Mesothelial cell of epicardium (in vitro differentiated cells): ENCODE measurements at places on chromosomes 5 and 9. TPM values are rescaled to one million over a fixed set of nuclear protein-coding genes. Genes with fewer than 3 reads are reported as not detected.

The SARDH gene
- total RNA-seq, result 11.8 to 13.9 TPM (median 12.9 TPM) in 3 replicates

The DDX41 gene
- 91.2 to 101 TPM (median 95.4 TPM) in 3 replicates for total RNA-seq

The PAIP2 gene
- total RNA-seq, result 86.6 to 93.4 TPM (median 88.2 TPM) in 3 replicates

The HABP4 gene
- total RNA-seq, result 14.8 to 15.5 TPM (median 15.4 TPM) in 3 replicates

The SERINC5 gene
- 87.6 to 91.0 TPM (median 89.5 TPM) in 3 replicates for total RNA-seq

The PCDHB6 gene
- 1.8 to 2.1 TPM (median 2.1 TPM) in 3 replicates for total RNA-seq

The LECT2 gene
- total RNA-seq, result not detected in 3 replicates

The RALGDS gene
- 78.9 to 83.5 TPM (median 82.9 TPM) in 3 replicates for total RNA-seq

GRCh38 chr5:157458835-157459234 lies 1.2 kb upstream of the NIPAL4 start:
- peaks cover 5% of the 10 kb centered on the region for H3K4me1 ChIP-seq
- H3K27ac ChIP-seq, result no peak overlapping the region
- no peak for DNase-seq
- peak overlapping the region; percentile 31 for H3K4me3 ChIP-seq

DNA sequence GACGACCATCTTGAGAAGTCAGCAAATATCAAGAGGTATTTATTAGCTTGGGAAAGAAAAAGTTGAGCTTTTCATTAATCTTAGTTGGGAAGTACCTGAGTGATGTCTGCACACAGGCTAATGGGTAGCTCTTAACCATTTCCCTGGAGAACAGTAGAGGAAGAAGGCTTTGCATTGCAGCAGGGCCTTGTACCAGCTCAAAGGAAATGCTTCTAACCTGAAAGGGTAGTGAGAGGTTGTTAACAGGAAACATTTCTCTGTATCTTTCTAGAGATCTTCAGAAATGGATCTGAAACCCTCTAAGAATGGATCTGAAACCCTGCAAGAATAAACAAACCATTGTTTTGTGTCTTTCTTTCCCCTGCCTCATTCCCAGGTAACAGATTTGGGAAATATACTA lies 393.3 kb downstream of the PLK2 start:
- peak overlapping the region; percentile 30 for H3K27ac ChIP-seq
- no peaks in the 10 kb centered on the region for H3K27me3 ChIP-seq
- no peak overlapping the region for H3K4me3 ChIP-seq

DNA sequence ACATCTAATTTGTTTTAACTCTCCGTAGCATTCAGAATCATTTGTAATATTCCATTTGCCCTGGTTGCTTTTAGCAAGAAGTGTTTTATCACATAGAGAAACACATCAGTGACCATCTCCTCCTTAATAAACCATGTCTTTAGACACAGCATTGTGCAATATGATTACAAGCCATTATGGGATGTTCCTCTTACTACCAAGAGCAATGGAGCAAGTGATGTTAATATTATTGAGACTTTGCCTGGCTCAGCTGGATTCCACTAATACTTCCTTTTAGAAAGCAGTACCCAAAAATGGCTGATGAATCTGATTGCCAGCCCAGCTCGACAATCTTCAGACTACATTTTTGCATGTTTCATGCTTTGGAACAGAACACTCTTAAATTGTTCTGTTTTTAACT lies 364.2 kb downstream of the OSTF1 start:
- no peaks in the 10 kb centered on the region for H3K36me3 ChIP-seq
- no peak overlapping the region for H3K27ac ChIP-seq
- H3K4me1 ChIP-seq, result peaks cover 67% of the 10 kb centered on the region
- peaks cover 9% of the 10 kb centered on the region for H3K27me3 ChIP-seq
- no peak for DNase-seq
- no peak overlapping the region for H3K4me3 ChIP-seq

- H3K4me3 ChIP-seq, result no peak overlapping the region
- H3K27me3 ChIP-seq, result no peaks in the 10 kb centered on the region
- no peak overlapping the region for H3K27ac ChIP-seq
- DNase-seq, result no peak
- H3K36me3 ChIP-seq, result no peaks in the 10 kb centered on the region
- H3K4me1 ChIP-seq, result peaks cover 19% of the 10 kb centered on the region
These were observed 32.7 kb upstream of the ALDH1B1 start for GRCh38 chr9:38359689-38360385.

GRCh38 chr9:6484210-6484609 lies 71.2 kb downstream of the UHRF2 start:
- no peak overlapping the region for H3K27ac ChIP-seq
- peaks cover 24% of the 10 kb centered on the region for H3K36me3 ChIP-seq
- no peak for DNase-seq
- H3K4me1 ChIP-seq, result no peaks in the 10 kb centered on the region
- H3K27me3 ChIP-seq, result no peaks in the 10 kb centered on the region
- H3K4me3 ChIP-seq, result no peak overlapping the region

- H3K36me3 ChIP-seq, result peaks cover 40% of the 10 kb centered on the region
- peaks cover 10% of the 10 kb centered on the region for H3K4me1 ChIP-seq
- H3K4me3 ChIP-seq, result no peak overlapping the region
- peak overlapping the region; percentile 2 for H3K27ac ChIP-seq
- DNase-seq, result no peak
These were observed 49.7 kb downstream of the BASP1 start for GRCh38 chr5:17267106-17267505.

DNA sequence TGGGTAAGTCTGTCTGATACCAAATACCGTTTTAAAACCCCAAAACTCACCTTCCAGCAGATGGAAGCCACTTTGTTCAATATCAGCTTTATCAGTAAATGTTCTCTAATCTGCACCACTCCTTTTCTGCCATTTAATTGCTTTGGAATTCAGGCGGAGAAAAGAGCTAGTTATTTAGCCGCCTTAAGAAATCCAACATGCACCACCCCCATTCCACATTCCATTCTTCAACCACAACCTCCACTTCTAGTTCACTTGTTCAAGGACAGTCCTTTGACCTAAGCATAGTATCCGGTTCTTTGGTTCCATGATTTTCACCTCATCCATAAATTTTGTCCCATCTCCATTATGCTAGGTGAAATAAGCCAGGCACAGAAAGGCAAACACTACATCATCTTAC lies 240.1 kb downstream of the DNAH5 start:
- no peak overlapping the region for H3K27ac ChIP-seq
- no peak for DNase-seq
- peaks cover 4% of the 10 kb centered on the region for H3K27me3 ChIP-seq
- H3K4me3 ChIP-seq, result no peak overlapping the region

DNA sequence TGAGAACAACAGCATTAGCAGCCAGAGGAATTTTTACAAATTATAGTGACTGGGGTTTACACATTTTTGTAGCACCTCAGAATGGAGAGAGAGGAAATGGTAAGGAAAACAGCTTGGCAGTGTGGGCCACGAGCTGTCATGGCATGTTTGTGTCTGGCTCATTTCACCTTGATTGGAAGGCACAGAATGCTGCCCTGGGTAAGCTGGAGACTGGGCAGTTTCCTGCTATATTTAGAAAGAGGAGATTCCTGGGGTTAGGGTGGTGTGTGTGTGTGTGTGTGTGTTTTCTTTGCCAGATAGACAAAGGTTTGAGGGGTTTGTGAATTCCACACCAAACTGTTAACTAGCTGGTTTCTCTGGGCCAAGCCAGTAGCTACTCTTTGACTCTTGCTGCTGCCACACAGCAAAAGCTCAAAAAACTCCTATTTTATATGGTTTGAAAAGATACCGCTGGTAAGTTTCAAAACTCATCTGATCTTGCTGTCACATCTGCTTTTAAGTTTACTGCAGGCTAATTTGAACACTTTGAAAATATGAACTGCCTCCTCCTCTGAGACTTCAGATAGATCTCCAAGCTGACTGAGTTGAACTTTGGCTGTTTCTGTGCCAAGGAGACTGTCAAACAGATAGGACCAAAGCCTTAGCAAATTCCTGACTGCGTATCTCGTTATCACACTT lies 9.1 kb downstream of the ARHGAP26 start:
- no peak for DNase-seq
- no peaks in the 10 kb centered on the region for H3K36me3 ChIP-seq
- peaks cover 5% of the 10 kb centered on the region for H3K27me3 ChIP-seq
- peak overlapping the region; percentile 2 for H3K27ac ChIP-seq
- no peak overlapping the region for H3K4me3 ChIP-seq
- peaks cover 16% of the 10 kb centered on the region for H3K4me1 ChIP-seq

- peak overlapping the region; percentile 83 for H3K27ac ChIP-seq
- peaks cover 9% of the 10 kb centered on the region for H3K36me3 ChIP-seq
- no peak for DNase-seq
- H3K4me3 ChIP-seq, result no peak overlapping the region
These were observed 197.5 kb downstream of the MAPKAP1 start for GRCh38 chr9:125509476-125509875.

DNA sequence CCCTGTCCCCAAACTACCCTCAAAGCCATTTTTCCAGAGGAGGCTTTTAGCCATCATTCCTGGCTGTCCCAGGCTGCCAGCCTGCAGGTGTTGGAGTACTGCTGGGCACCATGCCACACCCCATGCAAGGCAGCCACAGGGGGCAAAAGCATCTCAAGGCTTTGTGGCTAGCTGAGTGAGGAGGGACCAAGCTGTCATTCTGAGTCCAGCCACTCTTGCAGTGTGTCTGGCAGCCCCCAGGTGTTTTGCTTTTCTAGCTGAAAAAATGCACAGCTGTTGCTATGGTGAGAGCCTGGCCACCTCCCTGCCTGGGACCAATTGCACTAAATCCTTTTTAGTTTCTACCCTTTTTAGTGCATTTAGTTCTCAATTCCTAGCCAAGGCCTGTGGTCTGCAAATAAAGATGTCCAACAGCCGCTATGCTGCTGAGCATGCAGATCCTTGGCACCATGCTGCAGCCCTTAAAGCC lies 50.4 kb upstream of the PTGS1 start:
- H3K27ac ChIP-seq, result no peak overlapping the region
- H3K36me3 ChIP-seq, result peaks cover 16% of the 10 kb centered on the region
- H3K27me3 ChIP-seq, result no peaks in the 10 kb centered on the region
- H3K4me1 ChIP-seq, result peaks cover 13% of the 10 kb centered on the region
- DNase-seq, result no peak

- H3K4me3 ChIP-seq, result no peak overlapping the region
- H3K27ac ChIP-seq, result peak overlapping the region; percentile 75
- peaks cover 40% of the 10 kb centered on the region for H3K4me1 ChIP-seq
- H3K27me3 ChIP-seq, result no peaks in the 10 kb centered on the region
These were observed 30.9 kb downstream of the RHOBTB3 start for GRCh38 chr5:95761771-95762651.

DNA sequence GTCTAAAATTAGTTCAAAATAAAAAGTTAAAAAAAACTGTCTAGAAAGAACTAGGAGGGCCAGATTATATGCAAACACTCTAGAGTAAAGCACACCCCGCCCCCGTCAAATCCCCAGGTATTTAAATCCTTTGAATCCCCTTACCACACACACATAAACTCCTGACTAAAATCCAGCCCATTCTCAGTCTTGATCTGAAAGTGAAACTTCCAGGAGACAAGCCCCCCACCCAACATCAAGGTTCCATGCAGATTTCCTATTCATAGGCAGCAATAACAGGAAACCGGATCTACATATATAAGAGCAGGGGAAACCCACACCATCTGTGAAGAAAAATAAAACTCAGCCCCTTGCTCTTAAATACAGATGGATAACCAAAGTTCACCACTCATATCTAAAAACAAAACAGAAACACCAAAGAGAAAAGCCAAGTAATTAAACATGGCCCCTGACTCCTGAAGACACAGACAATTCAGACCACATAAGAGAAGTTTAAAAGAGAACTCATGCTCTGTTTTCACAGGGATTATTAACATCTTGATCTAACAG lies 42.3 kb downstream of the MARCHF3 start:
- H3K4me1 ChIP-seq, result peaks cover 12% of the 10 kb centered on the region
- no peaks in the 10 kb centered on the region for H3K27me3 ChIP-seq
- H3K36me3 ChIP-seq, result peaks cover 2% of the 10 kb centered on the region
- H3K4me3 ChIP-seq, result no peak overlapping the region
- no peak for DNase-seq
- peak overlapping the region; percentile 10 for H3K27ac ChIP-seq

DNA sequence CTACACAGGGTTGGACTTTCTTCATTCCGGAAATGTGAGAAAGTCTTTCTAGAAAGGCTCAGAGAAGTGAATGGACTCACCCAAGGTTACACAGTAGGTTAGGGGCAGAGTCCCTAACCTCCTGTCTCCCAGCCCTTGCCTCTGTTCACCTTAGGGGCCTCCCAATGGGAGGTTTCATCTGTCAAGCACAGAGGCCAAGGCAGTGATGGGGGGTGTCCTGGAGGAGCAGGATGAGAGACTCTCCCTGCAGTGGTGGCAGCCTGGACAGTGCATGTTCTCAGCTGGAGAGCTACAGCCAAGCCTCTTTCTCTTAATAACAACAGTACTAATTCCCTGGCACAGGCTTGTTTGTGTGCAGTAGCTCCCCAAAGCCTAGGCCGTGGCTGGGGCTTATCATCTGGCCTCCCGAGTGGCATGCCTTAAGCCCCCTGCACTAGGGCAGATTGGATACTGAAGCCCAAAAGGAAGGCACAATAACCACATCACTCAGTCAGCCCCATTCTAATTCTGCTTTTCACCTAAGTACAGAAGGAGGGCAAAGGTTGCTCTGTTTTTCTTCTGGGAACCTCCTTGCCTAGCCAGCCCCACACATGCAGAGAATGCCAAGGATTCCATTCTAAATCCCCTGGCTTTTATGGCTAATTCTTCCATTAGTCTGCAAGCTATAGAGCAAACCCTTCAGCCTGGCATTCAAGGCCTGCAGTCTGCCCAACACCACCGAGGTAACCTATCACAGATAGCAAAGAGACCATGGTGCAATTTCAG lies 50.2 kb upstream of the XPA start:
- DNase-seq, result no peak
- H3K27me3 ChIP-seq, result peaks cover 13% of the 10 kb centered on the region
- no peaks in the 10 kb centered on the region for H3K36me3 ChIP-seq
- H3K27ac ChIP-seq, result peak overlapping the region; percentile 17

- H3K4me1 ChIP-seq, result peaks cover 37% of the 10 kb centered on the region
- no peaks in the 10 kb centered on the region for H3K27me3 ChIP-seq
- no peaks in the 10 kb centered on the region for H3K36me3 ChIP-seq
- peak overlapping the region; percentile 6 for H3K27ac ChIP-seq
These were observed 86.4 kb downstream of the GALNT10 start for GRCh38 chr5:154276973-154277331.

DNA sequence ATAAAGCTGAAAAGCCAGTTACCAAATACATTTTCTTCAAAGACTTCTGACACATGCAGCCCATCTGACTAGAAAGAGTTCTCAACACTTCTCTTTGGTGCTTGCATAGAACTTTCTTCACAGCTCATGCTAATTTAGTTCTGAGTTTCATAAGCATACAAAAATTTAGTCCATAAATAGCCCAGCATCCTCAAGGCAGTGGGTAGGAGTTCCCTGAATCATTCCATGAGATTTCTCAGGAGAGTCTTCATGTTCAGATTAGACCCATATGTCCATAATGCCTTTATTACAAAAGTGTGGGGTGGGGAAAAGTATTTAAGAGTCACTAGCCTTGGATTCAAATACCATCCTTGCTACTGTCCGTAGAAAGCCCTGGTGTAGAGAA lies 290.2 kb upstream of the RGMB start:
- H3K4me1 ChIP-seq, result no peaks in the 10 kb centered on the region
- H3K27me3 ChIP-seq, result no peaks in the 10 kb centered on the region
- no peaks in the 10 kb centered on the region for H3K36me3 ChIP-seq
- no peak for DNase-seq
- no peak overlapping the region for H3K27ac ChIP-seq

GRCh38 chr9:84996716-84997115 lies 327.2 kb downstream of the NTRK2 start:
- H3K27me3 ChIP-seq, result no peaks in the 10 kb centered on the region
- H3K4me3 ChIP-seq, result no peak overlapping the region
- peaks cover 51% of the 10 kb centered on the region for H3K4me1 ChIP-seq
- no peak for DNase-seq
- H3K36me3 ChIP-seq, result peaks cover 12% of the 10 kb centered on the region

GRCh38 chr9:121640491-121641223 lies 10.8 kb upstream of the DAB2IP start:
- no peak for DNase-seq
- H3K27me3 ChIP-seq, result no peaks in the 10 kb centered on the region
- H3K36me3 ChIP-seq, result no peaks in the 10 kb centered on the region
- peaks cover 28% of the 10 kb centered on the region for H3K4me1 ChIP-seq
- no peak overlapping the region for H3K4me3 ChIP-seq
- H3K27ac ChIP-seq, result no peak overlapping the region
